ENCODE measurements at places on chromosomes 2 and 18. TPM values are rescaled to one million over a fixed set of nuclear protein-coding genes. Genes with fewer than 3 reads are reported as not detected.

DNA sequence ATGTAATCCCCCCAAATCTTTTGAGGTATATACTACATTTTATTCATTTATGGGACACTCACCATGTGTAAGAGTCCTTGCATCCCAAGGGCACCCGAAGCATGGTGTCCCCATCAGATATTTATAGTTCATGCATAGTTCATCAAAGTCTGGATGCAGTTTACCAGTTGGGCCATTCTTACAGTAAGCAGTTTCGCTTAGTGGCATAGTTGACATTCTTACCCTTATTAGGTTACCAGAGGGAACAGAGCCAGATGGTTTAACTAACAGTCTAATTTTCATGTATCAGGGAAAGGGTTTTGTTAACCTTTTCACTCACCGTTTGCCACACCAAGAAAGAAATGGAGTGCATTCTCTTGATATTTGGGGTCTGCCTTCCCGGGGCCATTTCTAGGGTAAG, 7.1 kb downstream of the ZNF407 start:
- no peak overlapping the region for H3K27ac ChIP-seq
- H3K36me3 ChIP-seq: no peaks in the 10 kb centered on the region
- DNase-seq: no peak
- no peaks in the 10 kb centered on the region for H3K27me3 ChIP-seq
- H3K4me1 ChIP-seq: peaks cover 2% of the 10 kb centered on the region

DNA sequence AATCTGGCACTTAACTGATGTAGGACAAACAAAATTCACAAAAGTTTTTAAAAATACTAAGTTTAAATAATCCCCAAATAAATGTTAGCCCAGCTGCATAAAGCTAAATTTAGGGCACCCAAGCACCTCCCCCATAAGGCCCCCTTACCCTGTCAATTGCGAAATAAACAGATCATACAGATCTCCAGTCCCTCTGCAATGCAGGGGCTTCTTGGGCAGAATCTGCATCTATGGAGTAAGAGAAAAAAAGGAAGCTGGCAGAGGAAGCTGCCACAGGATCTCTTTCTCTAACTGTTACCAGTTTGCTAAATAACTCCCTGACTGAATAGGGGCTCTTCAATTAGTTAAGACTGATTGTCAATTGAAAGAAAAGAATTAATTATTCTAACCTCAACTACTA, 117.7 kb downstream of the MEMO1 start:
- H3K27ac ChIP-seq: no peak overlapping the region
- H3K4me3 ChIP-seq: no peak overlapping the region
- no peaks in the 10 kb centered on the region for H3K27me3 ChIP-seq
- H3K36me3 ChIP-seq: peaks cover 28% of the 10 kb centered on the region
- peaks cover 11% of the 10 kb centered on the region for H3K4me1 ChIP-seq
- DNase-seq: no peak

- no peak for DNase-seq
- peaks cover 25% of the 10 kb centered on the region for H3K4me1 ChIP-seq
- H3K4me3 ChIP-seq: no peak overlapping the region
- H3K27me3 ChIP-seq: no peaks in the 10 kb centered on the region
Measured at GRCh38 chr2:138711812-138712211, 68.4 kb downstream of the NXPH2 start.

- no peaks in the 10 kb centered on the region for H3K27me3 ChIP-seq
- no peak overlapping the region for H3K27ac ChIP-seq
- H3K4me3 ChIP-seq: no peak overlapping the region
Measured at GRCh38 chr2:26811791-26812694, 26.2 kb downstream of the CENPA start.

DNA sequence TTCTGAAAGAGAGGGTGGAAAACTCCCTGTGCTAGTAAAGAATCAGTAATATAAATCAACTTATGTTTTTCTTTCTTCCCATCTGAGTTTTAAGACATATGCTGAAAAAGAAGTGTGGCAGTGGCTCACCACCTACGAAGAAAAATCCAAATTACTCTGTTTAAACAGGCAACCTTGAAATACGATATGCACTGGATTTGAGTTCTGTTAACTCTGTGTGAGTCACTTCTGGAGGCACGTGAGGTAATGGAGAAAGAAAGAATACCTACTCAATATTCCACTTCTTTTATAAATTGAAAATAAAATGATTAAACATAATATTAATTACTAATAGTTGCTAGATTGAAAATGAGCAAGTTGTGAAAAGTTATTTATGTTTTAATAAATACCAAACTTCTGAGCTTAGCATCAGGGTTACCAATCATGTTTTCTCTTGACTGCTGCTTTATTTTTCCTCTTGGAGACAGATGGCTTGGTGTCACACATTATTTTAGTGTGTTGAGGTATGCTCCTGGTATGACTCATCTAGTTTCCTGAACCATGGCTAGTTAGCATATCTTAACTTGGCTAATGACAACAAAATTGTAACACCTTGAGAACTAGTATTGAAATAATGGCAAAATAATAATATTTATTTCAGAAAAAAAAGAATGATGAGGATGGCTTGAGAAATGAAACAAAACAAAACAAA, 1705.5 kb upstream of the PIK3C3 start:
- H3K27ac ChIP-seq: no peak overlapping the region
- no peaks in the 10 kb centered on the region for H3K4me1 ChIP-seq
- no peaks in the 10 kb centered on the region for H3K36me3 ChIP-seq
- DNase-seq: no peak

- H3K4me3 ChIP-seq: no peak overlapping the region
- H3K4me1 ChIP-seq: no peaks in the 10 kb centered on the region
- no peak for DNase-seq
- peak overlapping the region; percentile 48 for H3K27ac ChIP-seq
- H3K27me3 ChIP-seq: no peaks in the 10 kb centered on the region
Measured at GRCh38 chr2:169916623-169917022, 89.4 kb downstream of the UBR3 start.

- H3K36me3 ChIP-seq: no peaks in the 10 kb centered on the region
- no peak for DNase-seq
- H3K4me1 ChIP-seq: no peaks in the 10 kb centered on the region
Measured at GRCh38 chr2:179917272-179917671, 55.9 kb upstream of the ZNF385B start.

DNA sequence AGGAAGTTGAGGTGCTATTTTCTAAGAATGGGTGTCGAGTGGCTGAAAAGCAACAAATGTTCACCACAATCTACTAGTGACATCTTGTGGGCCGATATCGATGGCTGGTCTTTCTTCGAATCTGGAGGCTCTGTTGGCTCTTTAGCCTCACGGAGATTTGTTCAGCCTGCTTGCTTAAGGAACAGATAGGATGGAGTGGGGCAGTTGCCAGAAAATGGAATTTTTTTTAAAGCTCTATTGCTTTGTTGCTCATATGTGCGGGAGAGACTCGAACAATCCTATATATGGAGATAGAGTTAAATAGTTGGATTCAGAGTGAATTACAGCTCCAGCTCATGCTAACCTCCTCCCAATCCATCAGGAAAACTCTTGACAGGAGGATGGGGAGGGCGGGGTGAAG, 70.9 kb upstream of the LYPD6B start:
- no peak overlapping the region for H3K4me3 ChIP-seq
- peaks cover 15% of the 10 kb centered on the region for H3K4me1 ChIP-seq
- peaks cover 15% of the 10 kb centered on the region for H3K36me3 ChIP-seq
- H3K27ac ChIP-seq: peak overlapping the region; percentile 63
- DNase-seq: no peak

DNA sequence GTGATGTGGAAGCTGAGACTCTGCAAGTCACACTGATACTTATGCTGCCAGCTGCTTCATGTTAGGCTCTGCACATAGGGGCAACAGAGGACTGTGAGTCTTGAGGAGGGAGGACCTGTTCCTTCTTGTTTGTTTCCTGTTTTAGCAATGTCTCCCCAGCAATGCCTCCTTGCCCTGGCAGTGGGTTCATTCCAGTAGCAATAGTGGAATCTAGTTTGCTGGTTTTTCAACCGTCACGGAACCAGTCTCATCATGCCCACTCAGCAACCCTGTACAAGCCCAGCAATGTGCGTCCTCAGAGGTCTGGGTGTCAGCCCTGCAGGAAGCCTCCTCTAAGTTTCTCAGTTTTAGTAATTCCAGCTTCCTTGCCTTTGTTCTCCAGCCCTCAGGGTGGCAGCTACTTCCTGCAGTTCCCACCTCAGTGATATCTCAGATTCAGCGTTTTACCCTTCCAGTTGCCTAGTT, 20.5 kb upstream of the ITGB6 start:
- H3K4me1 ChIP-seq: peaks cover 12% of the 10 kb centered on the region
- H3K27ac ChIP-seq: peak overlapping the region; percentile 72
- H3K36me3 ChIP-seq: no peaks in the 10 kb centered on the region
- H3K27me3 ChIP-seq: no peaks in the 10 kb centered on the region
- DNase-seq: no peak
- no peak overlapping the region for H3K4me3 ChIP-seq

DNA sequence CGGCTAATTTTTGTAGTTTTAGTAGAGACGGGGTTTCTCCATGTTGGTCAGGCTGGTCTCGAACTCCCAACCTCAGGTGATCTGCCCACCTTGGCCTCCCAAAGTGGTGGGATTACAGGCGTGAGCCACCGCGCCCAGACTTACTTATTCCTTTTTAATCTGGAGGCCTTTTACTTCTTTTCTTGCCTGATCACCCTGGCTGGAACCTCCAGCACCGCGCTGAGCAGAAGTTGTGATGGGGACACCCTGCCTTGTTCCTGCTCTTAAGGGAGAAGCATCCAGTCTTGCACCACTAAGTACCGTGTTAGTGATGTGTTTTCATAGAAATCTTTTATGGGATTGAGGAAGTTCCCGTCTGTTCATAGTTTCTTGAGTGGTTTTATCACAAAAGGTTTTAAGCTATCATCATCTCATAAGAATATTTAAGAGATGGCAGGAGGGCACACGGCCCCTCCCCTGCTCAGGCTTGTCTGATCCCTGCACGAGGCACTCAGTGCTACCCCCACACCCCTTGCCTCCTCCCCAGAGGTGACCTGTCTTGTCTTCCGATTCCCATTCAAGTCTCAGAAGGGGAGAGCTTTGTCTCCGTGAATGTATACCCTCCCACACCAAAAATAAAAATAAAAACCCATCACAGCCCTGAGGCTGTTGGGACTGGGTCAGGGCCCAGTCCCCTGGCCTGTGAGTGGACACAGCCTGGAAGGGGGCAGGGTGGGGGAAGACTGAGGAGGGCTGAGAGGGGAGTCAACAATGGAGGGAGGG, 65.3 kb upstream of the SMAD7 start:
- no peaks in the 10 kb centered on the region for H3K36me3 ChIP-seq
- no peak overlapping the region for H3K4me3 ChIP-seq
- no peak for DNase-seq
- H3K27me3 ChIP-seq: no peaks in the 10 kb centered on the region

DNA sequence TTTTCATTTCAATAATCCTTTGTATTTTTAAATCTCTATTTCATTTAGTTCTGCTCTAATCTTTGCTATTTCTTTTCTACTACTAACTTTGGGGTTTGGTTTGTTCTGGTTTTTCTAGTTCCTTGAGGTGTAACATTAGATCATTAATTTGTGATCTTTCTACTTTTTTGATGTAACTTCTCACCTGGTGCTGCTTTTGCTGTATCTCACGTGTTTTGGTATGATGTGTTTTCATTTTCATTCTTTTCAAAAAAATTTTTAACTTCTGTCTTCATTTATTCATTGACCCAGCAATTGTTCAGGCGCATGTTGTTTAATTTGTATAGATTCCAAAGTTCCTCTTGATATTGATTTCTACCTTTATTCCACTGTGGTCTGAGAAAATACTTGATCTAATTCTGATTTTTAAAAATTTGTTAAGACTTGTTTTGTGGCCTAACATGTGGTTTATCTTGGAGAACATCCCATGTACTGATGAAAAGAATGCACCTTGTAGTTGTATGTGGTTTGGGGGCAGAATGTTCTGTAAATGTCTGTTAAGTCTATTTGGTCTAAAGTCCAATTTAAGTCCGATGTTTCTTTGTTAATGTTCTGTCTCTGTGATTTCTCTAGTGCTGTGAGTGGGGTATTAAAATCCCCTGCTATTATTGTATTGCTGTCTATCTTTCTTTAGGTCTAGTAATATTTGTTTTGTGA, 17.3 kb upstream of the MALT1 start:
- no peak overlapping the region for H3K4me3 ChIP-seq
- H3K36me3 ChIP-seq: peaks cover 4% of the 10 kb centered on the region
- no peaks in the 10 kb centered on the region for H3K27me3 ChIP-seq
- H3K4me1 ChIP-seq: no peaks in the 10 kb centered on the region

GRCh38 chr2:237012577-237013267, 73.0 kb upstream of the COPS8 start:
- DNase-seq: no peak
- no peak overlapping the region for H3K4me3 ChIP-seq
- peaks cover 2% of the 10 kb centered on the region for H3K27me3 ChIP-seq
- peaks cover 36% of the 10 kb centered on the region for H3K4me1 ChIP-seq
- peaks cover 6% of the 10 kb centered on the region for H3K36me3 ChIP-seq

DNA sequence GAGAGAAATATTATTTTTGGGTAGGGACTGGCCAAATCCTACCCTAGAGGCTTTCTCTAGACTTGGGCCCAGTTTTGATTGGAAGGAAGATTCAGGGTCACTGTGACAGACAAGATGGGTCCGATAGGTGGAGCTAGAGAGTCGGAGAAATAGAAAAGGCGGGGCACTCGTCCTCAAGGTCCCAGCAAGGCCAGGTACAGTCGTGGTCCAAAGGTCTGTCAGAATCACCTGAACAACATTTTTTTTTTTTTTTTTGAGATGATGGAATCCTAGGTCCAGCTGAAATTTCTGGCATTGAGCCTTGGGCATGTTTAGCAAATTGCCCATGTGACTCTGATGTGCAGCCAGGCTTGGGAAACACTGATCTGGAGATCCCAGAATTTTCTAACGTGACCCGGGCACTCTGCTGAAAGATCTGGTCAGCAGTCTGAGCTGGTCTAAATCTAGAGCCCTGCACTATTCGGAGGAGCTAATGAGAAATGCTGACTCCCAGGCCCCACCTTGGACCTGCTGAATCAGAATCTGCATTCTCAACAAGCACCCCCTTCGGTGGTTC, 23.0 kb upstream of the NTSR2 start:
- H3K27me3 ChIP-seq: peaks cover 3% of the 10 kb centered on the region
- peak; percentile 72 for DNase-seq
- peaks cover 23% of the 10 kb centered on the region for H3K4me1 ChIP-seq
- no peak overlapping the region for H3K4me3 ChIP-seq
- H3K27ac ChIP-seq: no peak overlapping the region

- no peaks in the 10 kb centered on the region for H3K27me3 ChIP-seq
- H3K36me3 ChIP-seq: no peaks in the 10 kb centered on the region
- H3K27ac ChIP-seq: no peak overlapping the region
- no peak for DNase-seq
Measured at GRCh38 chr2:137937246-137937645, 27.0 kb upstream of the HNMT start.

Gene TEX44
- not detected for total RNA-seq

Gene CHRNG
- not detected for total RNA-seq

Gene CYP27C1
- 10.1 TPM for total RNA-seq
